ENCODE measurements at places on chromosomes 16 and 17.
A peak's percentile ranks its signal among the peaks of the same experiment; 100 is the strongest.

- DNase-seq: no peak
Measured at GRCh38 chr16:2964475-2965336, 631 bp downstream of the KREMEN2 start.

DNA sequence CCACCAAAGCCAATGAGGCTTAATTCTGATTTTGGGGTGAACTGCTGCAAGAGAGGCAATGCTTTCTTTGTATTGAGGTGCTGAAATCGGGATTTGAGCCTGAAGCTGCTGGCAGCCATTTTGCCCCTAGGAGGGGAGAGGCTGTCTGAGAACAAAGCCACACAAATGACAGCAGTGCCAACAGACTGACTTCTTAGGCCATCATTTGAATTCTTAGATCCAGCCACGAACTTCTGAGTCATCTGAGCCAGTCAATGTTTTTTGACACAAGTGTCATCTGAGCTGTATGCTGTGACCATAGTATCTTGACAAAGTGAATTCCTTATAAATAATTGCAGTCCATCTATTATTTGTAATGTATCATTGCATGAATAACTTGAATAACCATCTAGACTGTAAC lies 29.0 kb downstream of the HYDIN start:
- no peak for DNase-seq

DNA sequence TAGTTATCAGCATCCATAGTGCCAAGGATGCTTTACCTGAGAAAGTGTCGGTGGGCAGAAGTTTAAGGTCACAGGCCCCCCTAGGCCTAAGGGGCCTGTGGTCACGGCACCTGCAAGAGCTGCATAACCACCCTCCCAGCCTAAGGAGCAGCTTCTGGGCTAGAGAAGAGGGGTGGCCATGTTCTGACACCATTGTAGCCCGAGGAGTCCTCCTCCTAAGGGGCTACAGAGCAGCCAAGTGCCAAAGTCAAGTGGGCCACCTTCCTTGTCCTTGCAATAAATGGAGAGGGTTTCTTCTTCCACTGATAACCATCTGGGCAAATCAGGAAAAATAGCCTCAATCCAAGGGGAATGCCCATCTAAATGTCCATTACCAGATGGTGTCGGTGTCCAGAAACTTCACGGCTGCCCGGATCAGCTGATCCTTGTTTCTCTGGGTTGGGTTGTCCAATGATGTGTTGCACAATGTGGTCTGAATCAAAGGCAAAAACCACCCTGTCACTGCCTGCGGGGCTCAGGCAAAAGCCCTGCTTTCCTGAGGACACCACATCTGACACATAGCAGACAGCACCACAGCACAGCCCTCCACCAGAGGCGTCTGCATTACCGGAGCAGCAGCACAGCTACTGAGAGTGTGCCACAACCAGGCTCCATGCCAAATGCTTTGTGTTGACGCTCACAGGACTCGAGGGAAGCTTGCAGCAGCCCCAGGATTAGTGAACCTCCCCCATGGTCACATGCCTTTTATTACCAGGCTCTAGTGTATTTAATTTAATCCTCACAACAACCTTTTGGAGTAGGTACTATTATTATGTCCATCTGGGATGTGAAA lies 12.8 kb downstream of the ATPAF2 start:
- DNase-seq: peak; percentile 87

- DNase-seq: no peak
Measured at GRCh38 chr17:13076905-13077304, 59.1 kb upstream of the ELAC2 start.

DNA sequence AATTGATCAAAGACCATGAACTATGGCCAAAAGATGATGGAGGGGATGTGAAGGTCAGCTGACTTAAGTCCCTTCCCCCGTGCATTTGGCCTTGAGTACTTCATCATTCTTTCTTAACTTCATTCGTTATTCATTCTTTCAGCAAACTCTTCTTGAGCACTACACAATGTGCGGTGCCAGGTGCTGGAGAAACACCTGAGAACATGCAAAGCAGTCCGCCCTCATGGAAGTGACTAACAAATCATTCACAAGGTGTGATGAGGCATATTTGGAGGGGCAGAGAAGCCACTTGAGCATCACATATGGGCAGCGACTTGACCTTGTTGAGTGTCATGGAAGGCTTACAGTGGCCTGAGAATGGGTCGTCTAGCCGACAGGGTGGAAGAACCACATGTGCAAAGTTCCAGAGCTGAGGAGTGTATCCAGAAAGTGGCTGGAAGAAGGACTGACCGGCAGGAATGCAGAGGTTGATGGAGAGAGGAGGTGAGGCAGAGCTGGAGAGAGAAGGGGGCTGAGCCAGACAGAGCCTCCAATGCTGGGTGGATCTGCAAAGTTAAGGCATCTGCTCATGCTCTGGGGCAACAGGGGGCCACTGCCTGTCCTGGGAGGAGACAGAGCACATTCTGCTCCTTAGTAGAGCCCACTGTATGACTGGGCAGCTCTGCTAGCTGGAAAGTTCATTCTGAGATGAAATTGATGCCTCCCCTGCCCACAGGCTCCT lies 25.1 kb upstream of the EIF1 start:
- DNase-seq: no peak

DNA sequence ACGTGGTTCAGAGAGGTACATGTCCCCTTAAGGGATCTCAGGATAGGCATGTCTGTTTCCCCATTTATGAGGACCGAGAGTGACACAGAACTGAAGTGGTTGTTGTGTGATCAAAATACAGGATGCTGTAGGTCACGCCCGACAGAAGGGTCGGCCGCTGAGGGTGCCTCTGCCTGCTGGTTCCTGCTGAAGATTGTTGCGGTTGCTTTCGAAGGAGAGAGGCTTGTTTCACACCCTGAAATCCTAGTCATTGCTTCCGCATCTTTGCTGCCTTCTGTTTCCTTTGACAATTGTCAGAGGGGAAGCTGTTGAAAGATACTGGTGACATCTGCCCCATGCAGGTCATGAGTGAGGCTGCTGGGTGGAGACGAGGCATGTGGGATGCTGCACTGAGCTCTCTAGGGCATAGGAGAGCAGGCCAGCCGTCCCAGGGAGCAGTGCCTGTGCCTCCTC lies 3.8 kb upstream of the NAT9 start:
- no peak for DNase-seq

GRCh38 chr16:55367301-55367811 lies 43.4 kb downstream of the IRX6 start:
- peak; percentile 27 for DNase-seq

DNA sequence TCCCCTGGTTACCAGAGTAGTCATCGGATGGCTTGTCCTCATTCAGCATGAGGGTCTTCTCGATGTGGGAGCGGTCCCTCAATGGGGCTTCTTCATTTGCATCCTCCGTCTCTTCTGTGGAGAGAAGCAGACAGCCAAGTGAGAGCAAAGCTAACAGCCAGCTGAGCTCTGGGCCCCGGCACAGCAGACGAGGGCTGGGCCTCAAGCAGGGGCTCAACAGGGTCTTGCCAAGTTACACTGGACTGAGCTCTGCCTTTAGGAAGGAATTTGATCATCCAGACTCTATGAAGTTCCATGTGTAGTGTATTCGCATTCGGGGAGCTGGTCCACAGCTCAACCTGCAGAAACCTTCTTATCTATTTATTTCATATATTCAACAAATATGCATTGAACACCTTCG lies 37.4 kb downstream of the SRL start:
- DNase-seq: no peak

GRCh38 chr16:11708421-11708820 lies 34.2 kb downstream of the TXNDC11 start:
- no peak for DNase-seq

GRCh38 chr17:46273541-46274236 lies 21.2 kb upstream of the LRRC37A start:
- no peak for DNase-seq

- DNase-seq: no peak
Measured at GRCh38 chr17:1724869-1725641, 551 bp downstream of the WDR81 start.

- DNase-seq: no peak
Measured at GRCh38 chr17:17391668-17392370, 85.0 kb upstream of the MED9 start.

DNA sequence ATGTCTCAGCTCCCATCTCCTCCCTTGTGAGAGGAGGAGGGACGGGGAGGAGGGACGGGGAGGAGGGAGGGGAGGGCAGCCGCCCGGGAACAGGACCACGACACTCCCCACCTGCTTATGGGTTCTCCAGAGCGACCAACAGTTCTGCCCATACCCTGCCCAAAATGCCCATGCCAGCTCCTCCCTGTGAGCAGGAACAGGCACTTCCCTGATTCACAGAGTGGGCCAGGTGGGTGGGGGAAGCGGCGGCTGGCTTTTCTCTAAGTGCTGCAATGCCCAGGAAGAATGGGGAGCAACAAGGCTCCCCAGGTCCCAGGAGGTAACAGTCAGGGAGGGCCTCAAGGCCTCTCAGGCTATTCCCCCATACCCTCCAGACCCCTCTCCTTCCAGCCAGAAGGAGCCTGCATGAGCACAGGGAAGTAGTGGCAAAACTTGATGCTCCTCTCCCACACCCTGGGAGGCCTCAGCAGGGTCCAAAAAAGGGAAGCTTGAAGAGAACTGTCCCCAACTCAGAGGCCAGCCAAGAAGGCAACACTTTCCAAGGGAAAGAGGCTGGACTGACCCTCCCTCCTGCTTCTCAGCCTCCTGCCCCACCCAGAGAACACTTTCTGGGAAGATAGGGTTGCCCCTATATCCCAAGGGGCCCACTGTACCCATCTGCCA lies 53.8 kb downstream of the MYO18A start:
- DNase-seq: no peak

- no peak for DNase-seq
Measured at GRCh38 chr17:39755554-39756379, 18.0 kb downstream of the GRB7 start.

DNA sequence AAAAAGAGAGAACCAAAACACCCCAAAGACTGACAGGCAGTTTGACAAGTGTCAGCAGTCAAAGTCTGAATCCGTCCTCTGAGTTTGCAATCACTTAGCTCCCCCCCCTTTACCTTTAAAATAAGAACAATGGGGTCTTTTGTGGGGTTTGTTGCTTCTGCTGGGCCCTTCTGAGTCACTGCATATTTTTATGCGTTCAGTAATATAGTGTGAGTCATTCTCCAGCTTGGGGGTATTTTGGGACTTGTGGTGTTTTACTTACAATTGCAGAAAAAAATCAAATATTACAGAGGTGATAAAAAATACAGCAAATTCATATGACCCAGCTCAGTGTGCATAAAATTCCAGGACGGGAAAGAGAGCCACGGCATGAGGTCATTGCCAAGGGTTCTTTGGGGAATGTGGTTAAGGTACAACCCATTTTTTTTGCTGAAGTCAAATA lies 120.1 kb downstream of the CYLD start:
- DNase-seq: peak; percentile 45

DNA sequence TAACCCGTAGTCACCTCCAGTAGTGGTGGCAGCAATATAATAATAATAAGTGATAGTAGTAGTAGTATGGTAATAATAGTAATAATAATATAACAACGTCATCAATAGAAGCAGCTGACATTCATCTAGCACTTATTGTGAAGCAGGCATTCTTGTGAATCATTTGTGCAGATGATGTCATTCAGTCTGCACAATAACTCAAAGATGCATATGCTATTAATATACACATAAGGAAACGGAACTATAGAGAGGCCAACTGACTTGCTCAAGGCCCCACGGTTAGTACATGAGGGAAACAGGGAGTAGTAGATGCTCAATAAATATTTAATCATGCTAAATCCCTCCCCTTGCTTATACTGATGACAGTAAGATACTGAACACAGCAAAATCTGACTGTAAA lies 35.4 kb upstream of the GAN start:
- no peak for DNase-seq

- peak; percentile 57 for DNase-seq
Measured at GRCh38 chr17:10226930-10227695, 28.7 kb upstream of the GAS7 start.

GRCh38 chr17:74148446-74148845 lies 55.0 kb upstream of the RPL38 start:
- DNase-seq: no peak

GRCh38 chr16:16099320-16099719 lies 124.0 kb downstream of the ABCC6 start:
- no peak for DNase-seq

DNA sequence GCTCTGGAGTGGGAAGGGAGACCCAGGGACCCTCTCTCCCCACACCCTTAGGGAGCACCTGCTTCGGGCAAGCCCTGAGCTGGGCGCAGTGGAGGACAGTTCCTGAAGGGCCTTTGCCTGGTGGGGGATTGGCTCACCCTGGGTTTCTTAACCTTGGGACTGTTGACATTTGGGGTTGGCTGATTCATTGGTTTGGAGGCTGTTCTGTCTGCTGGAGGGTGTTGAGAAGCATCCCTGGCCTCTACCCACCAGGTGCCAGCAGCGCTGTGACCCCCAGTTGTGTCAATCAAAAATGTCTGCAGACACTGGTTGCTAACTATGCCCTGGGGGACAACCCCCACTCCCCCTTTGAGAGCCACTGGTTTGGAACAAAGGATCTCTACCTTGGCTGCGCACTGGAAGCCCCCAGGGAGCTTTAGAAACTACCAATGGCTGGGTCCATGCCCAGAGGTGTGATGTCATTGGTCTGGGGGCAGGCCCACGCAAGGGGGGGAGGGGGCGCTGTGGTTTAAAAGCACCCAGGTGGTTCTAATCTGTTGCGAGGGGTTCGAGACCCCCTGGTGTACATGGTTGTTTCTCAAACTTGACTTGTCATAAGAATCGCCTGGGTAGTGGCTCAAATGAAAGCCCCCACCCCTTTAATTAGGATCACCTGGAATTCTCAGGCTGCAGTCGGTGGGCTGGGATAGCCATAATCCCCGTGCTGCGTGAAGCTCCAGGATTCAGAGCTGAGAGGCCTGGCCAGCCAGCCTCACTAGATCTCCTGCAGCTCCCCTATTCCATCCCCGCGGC lies 151.9 kb upstream of the GSE1 start:
- peak; percentile 70 for DNase-seq

DNA sequence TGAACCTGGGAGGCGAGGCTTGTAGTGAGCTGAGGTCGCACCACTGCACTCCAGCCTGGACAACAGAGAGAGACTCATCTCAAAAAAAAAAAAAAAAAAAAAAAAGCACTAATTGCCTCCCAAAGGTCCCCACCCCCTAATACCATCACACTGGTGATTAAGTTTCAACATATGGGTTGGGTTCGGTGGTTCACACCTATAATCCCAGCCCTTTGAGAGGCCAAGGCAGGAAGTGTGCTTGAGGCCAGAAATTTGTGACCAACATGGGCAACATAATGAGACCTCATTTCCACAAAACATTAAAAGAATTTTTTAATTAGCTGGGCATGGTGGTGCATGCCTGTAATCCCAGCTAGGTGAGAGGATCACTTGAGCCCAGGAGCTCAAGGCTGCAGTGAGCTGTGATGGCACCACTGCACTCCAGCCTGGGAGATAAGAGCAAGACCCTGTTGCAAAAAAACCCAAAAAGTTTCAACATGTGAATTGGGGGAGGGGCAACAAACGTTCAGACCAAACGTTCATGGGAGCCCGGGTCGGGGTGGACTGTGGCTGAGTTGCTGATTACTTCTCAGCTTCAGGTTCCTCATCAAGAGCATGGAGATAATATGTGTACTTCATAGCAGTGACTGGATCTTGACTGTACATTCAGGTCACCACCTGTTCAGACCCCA lies 62.1 kb upstream of the NOL11 start:
- DNase-seq: no peak

- no peak for DNase-seq
Measured at GRCh38 chr16:60485872-60486489, 1550.3 kb downstream of the CDH8 start.
